ENCODE measurements at places on chromosomes 13 and 19.

DNA sequence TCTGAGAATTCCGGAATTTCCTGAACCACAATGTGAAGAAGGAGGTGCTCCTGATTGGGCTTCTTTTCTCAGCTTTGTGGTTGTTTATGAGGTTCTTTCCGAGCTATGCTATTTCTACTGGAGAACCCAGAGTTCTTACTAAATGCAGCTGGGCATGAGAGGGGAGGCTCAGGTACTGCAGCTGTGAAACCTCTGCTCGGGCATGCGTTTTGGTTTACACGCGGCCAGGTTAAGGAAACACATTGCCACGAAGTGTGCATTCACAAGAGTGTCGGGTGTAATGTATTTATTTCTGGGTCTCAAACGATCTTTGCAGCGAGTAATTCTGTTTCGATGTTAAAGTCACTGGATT is 661 bp upstream of the MIR17HG start:
- peak; percentile 29 for DNase-seq

DNA sequence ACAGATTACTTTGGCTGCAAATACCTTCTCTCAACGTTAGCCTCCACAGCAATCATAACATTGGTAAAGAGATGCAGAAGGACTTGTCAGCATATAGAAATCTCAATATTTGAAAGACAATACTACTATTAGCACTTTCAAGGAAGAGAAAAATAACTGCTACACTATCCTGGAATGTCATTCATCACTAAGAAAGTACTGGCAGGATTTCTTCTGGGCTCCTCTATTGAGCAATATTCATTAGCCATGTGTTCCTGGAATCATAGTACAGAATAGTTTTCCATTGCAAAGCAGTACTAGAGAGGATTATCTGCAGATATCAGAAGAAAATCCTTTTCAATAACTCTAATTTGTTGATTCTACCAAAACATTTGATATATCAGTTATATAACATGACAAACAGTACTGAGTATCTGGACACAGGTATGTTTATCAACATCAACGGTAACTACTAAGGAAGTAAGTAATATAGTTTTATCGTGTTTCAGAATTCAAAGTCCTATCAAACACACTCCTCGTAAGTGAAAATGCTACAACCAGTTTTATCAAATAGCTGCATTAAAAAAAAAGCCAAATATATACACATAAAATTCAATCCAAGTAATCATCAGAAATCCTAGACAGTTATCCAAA is 27.3 kb downstream of the INTS6 start:
- DNase-seq = no peak

GRCh38 chr19:51712461-51713081 is 11.2 kb downstream of the HAS1 start:
- DNase-seq = no peak

DNA sequence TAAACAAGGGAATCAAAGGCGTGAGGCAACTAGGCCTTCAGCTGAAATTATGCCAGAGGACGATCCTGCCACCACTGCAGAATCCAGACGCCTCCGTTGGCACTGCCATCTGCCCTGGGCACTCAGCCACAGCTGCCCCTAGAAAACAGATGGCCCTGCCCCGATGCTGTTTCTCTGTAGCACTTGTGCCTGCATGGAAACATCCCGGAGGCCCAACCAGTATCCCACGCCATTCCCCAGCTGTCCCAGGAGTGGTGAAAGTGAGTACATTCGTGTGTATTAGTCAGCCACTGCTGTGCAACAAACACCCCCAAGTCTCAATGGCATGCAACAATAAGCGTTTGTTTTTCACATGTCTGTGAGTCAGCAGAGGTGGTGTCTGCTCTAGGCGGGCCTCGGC is 8.9 kb upstream of the CRTC1 start:
- DNase-seq = no peak

GRCh38 chr19:1865172-1866010 is 2.0 kb upstream of the KLF16 start:
- no peak for DNase-seq

- no peak for DNase-seq
These were observed 22.9 kb upstream of the ZNF724 start for GRCh38 chr19:23273022-23273589.

All from T-cell (primary cell).